ENCODE measurements at places on chromosomes 6 and 20.
A peak's percentile ranks its signal among the peaks of the same experiment; 100 is the strongest.

DNA sequence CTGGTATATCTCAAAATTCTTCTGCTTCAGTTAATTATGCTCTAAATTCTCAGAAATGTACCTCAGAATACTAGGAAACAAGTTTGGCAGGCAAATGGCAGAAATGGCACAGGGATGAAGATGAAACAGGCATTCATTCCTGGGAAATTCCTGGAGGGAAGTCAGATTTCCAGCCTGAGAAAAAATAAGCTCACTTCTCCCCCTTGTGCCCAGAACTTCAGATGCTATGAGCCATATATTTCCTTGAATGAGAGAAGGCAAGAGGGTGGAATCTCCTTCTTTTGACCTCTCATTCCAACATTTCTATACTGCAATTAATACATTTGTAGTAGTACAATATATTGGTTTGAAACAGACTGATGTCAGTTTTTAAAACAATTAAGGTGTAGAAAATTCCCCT lies 22.8 kb downstream of the RGS17 start:
- DNase-seq = no peak

- no peak for DNase-seq
These were observed 89.6 kb downstream of the RIPOR3 start for GRCh38 chr20:50601511-50602431.

DNA sequence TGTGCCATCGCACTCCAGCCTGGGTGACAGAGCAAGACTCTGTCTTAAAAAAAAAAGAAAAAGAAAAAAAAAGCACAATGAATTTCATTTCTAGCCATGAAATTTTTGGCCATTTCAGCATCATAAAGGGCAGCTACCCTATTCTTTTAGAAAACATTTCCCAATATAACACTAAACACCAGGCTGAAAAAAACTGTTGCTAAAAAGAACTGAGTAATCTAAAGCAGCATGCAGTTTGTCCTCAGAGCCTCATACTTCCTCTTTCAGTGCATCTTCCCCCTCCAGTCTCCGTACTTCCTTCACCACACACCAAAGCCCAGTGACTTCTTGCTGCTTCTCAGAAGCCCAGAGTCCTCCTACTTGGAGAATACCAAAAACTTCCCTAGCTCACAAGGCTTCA lies 5.6 kb upstream of the IFNGR1 start:
- DNase-seq = no peak

DNA sequence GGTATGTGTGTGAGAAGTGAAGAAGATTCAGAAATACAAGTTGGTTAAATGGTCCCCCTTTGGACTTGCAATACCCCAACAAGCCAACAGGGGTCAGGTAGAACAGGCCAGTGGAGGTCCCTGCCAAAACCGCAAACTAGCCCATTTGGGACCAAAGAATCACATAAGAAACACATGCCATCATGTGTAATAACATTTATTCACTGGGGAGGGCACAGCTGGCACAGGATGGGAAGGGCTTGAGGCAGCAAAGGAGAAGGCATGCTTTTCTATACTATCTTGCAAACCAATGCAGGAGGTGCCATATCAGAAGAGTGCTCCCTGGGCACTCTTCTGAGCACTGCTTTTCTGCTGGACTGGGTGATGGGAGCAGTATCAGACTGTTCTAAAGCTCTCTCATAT lies 116.1 kb upstream of the TRAF3IP2 start:
- DNase-seq = peak; percentile 48

- no peak for DNase-seq
These were observed 231.9 kb downstream of the PKHD1 start for GRCh38 chr6:51855310-51856082.

GRCh38 chr6:38749473-38749872 lies 34.4 kb downstream of the DNAH8 start:
- DNase-seq = no peak

DNA sequence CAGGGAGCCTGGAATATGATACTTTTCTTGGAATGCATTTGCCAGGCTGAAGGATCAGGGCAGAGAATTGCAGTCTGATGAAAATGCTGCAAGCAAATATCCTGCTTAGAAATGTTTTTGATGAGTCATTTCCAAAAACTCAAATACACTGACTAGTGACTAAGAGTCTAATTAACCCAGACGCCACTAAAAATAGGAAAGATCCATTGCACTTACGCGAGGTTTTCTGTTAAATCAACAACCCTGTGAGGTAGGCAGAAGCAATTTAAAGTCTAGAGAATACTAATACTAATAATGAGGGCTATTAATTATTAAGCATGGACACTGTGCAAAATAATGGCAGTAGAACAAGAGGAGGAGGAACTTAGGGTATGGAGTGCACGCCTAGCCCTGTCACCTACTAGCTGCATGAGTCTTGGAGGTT lies 130.1 kb upstream of the DOK5 start:
- no peak for DNase-seq

DNA sequence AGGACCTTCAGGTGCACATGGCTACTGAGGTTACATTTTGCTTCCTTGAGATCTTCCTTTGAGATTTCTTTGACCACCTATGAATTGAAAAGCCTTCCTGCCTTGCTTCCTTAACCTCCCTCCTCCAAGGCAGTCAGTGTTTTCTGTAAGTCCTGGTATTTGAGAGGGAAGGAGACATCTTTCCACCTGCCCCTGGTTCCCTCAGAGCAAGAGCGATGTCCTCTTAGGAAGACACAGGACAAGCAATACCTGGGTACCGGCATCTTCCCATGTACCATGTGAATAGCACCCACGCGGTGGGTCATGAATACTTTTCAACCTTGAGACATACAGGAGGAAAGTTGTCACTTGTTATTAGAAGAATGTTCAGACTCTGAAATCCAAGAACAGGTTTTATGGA lies 37.1 kb downstream of the GINS1 start:
- DNase-seq = no peak

GRCh38 chr20:32062776-32063170 lies 10.7 kb downstream of the HCK start:
- DNase-seq = no peak

GRCh38 chr6:99347804-99348203 lies 1.7 kb downstream of the FAXC start:
- DNase-seq = no peak

GRCh38 chr6:106886081-106886843 lies 88.3 kb downstream of the CD24 start:
- DNase-seq = no peak

GRCh38 chr20:3783511-3784195 lies 2.4 kb upstream of the SPEF1 start:
- DNase-seq = no peak

DNA sequence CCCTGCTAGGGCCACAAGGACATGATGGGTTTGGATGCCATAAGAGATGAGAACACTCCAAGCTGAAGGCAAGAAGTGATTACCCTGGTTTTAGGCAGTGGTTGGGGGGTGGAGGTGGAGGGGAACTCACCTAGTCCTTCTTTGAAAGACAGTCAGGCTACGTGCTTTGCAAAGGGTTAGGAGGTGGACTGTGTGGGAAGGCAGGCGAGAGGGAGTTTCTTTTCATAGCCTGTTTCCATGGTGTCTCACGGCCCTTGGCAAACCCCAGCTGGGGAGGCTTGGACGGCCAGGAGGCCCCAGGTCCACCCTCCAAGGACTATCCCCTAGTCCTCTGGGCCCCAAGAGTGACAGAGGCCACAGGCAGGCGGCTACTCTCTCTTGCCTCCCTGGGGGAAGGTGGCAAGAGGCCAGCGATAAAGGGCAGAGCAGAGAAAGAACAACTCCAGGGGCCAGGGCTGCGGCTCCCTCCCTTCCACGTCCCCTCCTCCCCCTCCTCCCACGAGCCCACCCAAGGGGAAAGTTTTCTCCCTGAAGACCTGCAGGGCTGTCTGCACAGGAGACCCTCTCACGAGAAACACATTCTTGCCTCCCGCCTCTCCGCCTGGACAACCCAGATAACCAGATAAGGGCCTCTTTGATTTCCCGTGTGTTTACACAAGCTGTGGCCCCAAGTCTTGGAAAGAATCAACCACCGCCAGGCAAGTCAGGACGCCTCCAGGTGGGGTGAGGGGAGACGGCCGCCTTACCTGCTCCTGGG lies 74.4 kb downstream of the NOL4L start:
- DNase-seq = no peak

- no peak for DNase-seq
These were observed 130.0 kb downstream of the SCP2D1 start for GRCh38 chr20:18943542-18943941.

DNA sequence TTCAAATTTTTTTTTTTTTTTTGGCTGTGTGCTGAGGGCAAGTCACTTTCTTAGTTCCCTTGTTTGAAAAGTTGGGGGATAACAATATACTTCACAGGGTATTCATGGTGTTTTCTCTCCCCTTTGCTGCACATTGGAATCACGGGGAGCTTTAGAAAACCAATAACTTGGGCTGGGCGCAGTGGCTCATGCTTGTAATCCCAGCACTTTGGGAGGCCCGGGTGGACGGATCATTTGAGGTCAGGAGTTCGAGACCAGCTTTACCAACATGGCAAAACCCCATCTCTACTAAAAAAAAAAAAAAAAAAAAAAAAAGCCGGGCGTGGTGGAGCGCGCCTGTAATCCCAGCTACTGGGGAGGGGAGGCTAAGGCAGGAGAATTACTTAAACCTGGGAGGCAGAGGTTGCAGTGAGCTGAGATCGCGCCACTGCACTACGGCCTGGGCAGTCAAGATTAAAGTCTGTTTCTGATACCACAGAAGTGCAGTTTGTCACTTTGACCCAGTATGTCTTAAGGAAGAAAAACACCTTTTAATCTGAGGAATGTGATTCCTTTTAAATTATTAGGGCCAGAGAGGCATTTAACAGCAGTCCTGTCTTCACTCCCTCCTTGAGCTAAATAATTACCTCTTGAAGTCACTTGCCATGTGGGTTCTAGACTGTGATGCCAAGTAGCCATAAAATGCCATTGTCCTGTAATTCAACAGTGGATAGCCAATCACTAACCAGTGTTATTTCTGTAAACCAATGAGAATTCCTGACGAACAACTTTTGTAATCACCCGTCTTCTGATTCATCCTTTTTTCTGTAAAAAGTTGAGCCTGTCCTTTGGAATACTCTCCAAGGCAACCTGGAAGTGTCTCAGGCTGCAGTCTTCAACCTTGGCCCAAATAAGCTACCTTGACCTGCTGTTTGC lies 16.1 kb downstream of the SRSF3 start:
- no peak for DNase-seq

DNA sequence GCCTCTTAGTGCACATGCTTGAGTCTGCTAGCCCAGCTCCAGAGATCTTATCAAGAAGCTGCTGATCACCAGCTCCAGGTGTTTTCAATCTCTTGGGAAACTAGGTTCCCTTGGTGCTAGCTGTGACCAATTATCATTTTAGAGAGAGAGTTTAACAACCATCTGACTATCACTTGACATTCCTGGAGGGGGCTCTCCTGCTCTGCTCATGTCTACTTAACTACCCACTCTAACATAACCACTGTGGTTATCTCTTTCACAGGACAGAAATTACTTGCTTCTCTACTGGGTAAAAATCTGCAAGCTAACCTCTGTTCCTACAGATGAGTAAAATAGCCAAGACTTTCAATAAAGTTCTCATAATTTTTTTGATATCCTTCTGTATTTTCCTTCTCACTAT lies 823.4 kb upstream of the GJE1 start:
- DNase-seq = no peak

- no peak for DNase-seq
These were observed 48.0 kb downstream of the MUC22 start for GRCh38 chr6:31058128-31058894.

DNA sequence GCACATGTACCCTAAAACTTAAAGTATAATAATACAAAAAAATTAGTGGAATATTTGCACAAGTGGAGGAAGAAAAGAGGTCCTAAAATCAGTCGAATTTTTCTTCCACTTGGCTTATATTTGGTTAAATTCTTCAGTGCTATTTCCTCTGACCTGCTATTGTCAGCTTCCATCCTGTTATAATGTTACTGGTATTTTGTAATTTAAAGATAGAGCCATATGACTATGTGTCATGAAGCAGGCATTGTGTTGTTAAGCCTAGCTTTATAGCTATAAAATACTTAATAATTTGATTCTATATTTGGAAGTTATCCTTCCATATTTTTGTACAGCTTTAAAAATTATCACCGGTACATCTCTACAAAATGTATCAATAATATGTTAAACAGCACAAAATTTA lies 455.9 kb upstream of the MARCKS start:
- DNase-seq = no peak

DNA sequence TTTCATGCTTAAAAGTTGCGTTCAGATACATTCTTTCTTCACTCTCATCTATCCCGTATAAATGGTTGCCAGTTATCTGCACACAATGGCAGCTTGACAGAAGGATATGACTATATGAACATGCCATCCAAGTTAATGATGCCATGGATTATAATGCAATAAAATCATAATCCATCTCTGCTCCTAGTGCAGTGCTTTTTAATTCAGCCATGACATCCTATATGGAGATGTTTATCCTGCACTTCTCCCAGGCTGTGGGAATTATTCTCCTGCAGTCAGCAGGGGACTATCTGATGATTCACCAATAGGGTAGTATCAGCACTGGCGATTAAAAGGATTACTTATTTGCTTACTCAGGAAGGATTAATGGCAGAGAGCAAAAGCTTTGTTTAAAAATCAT lies 273.8 kb downstream of the SAMD5 start:
- DNase-seq = no peak

- no peak for DNase-seq
These were observed 4.1 kb downstream of the FAM210B start for GRCh38 chr20:56362833-56363413.

DNA sequence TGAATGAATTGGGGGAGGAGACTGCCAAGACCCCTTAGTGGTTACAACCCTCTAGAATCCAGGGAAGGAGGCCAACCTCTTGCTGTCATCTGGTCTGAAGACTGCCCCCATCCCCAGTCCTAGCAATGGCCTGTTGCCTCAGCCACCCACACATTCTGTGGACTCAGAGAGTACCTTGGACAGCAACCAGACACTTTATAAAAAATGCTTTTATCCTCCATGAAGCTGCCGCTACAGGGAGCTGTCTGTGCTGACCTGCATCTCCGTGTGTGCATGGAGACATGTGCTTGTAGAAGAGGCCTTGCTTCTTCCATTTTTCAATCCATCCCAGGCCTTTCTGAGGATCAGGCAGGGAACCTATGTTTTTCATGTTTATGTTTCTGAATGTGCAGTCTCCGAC lies 15.2 kb downstream of the CDH22 start:
- DNase-seq = no peak

GRCh38 chr20:37699202-37699601 lies 5.4 kb downstream of the CTNNBL1 start:
- no peak for DNase-seq

- no peak for DNase-seq
These were observed 144.2 kb downstream of the GMDS start for GRCh38 chr6:2101213-2101612.

DNA sequence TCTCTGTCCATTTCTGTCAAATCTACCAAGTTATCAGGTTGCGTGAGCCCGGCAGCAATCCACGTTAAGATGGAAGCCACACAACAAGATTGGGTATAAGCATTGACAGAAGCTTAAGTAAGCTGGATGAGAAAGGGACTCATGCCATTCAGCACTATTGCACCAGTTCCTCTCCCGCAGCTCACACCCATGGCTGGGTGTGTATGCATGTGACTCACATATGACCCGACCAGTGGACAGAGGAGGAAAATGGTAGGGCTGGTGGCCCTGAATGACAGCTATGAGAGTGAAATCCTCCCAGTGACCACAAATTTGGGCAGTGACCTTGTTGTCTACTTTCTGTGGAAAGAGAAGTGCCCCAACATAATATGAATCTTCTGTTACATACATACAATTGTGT lies 113.5 kb downstream of the OTOR start:
- DNase-seq = no peak

Measured in activated CD4-positive, CD25-positive, alpha-beta regulatory T cell treated with anti-CD3 and anti-CD28 coated beads, Interleukin-2, amount 50 U/mL, for 72 hours (primary cell).